Activated effector memory CD4-positive, alpha-beta T cell treated with Interleukin-2 at 50 U/mL for 16 hours (primary cell): ENCODE measurements at places on chromosomes 16 and 17.

GRCh38 chr17:74464730-74465377 lies 1.6 kb upstream of the CD300A start:
- no peak for DNase-seq

GRCh38 chr17:77127735-77128361 lies 12.9 kb upstream of the SEC14L1 start:
- DNase-seq, result peak; percentile 62

- DNase-seq, result no peak
Observed at GRCh38 chr17:42118545-42118944, 2.6 kb downstream of the KAT2A start.

- DNase-seq, result no peak
Observed at GRCh38 chr16:59973966-59974365, 1239.8 kb upstream of the GOT2 start.
